Pulmonary artery endothelial cell (primary cell): ENCODE measurements at places on chromosomes 16 and 17.

DNA sequence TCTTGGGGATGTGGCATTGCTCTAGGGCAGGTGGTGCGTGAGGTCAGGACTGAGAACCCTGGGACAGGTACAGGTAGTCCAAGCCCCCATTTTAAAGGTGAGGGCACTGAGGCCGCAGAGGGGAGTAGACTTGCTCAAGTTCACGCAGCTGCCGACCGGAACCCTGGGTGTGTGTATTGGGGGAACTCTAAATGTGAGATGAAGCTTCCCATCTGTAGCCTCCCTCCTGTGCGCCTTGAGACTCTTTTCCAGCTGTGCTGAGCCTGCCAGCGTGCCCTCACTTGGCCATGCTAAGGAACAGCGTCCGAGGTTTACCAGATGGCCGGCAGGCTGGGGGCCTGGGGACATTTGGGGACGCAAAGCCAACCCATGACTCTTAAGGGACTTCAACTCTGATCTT is 79.0 kb upstream of the CDC42EP4 start:
- DNase-seq = no peak

- no peak for DNase-seq
These were observed 8.1 kb upstream of the ATXN7L3 start for GRCh38 chr17:44207743-44208142.

GRCh38 chr16:48101069-48101674 is 54.6 kb downstream of the ABCC12 start:
- DNase-seq = no peak

DNA sequence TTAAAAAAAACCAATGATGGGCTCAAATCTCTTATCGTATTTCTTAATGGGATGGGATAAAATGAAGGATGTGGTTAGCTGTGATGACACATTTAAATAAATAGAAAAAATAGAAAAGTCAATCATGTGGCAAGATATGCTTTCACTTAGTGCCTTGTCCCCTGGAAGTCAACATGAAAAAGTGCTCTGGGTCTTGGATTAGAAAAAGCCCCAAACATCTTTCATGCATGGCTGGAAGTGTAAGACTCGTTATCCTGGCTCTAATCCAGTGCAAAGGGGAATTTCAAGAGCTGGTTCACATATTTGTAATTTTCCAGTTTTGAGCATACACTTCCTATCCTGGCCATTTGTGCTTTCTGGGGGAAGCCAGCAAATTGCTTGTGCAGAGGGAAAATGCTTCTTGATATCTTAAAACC is 160.9 kb downstream of the MAP2K6 start:
- DNase-seq = peak; percentile 41

DNA sequence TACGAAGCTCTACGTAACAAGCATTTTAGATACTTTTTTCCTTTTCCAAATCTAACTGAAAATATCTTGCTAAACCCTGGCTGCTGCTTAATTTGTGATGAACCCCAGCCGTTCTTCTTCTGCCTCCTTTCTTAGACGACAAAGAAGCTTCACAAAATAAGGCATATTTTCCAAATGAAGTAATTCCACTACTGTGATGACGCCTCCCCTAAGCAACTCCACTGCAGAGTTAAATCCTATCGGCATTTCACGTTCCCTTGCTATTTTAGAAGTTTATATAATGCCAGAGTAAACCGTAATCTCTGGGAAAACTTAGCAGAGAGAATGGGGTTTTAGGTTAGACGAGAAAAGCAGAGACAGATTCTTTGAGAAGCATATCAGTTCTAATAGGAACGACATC is 683.1 kb upstream of the SALL1 start:
- no peak for DNase-seq

DNA sequence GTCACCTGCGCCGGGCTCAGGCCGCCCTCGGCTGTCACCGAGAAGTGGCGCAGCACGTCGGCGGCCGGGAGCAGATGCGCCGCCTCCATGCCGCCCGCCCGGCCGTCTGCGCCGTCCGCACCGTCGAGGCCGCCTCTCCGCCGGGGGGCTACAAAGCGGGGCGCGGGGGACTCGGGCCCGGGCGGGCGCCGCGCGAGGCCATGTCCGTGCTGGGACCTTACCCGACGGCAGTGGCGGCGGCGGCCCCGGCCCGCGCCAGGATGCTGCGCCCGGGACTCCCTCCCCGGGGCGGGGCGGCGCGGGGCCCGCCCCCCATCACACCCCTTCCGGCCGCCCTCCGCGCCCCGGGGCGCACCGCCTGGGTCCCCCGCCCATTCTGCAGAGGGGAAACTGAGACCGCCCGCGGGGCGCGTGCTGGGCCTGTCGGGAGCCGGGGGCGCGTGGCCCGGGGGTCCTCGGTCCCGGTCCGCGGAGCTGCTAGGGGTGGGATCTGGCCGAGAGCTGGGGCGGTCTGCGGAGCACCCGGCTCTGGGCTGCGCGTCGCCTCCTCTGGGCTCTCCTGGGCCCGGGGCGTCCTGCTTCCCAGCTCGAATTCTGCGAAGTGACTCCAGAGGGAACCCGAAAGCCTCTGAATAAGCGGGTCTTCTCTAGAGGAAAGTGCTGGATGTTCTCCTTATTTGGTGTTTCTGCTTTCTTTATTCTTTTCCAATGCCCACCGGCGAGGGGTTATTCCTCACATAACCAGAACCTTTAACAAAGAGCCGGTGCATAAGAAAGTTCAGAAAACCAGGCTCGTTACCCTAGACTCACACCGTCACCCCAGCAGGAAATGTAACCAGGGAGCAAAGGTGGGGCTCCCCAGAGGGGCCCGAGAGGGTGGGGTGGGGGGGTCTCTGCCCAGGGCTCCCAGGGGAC is at the start of gene ATP2A3:
ATP2A3 (minus strand) TSS at position 235 of the 915 bp plus-strand sequence; CDS start at position 89, 146 bp downstream.
- no peak for DNase-seq

DNA sequence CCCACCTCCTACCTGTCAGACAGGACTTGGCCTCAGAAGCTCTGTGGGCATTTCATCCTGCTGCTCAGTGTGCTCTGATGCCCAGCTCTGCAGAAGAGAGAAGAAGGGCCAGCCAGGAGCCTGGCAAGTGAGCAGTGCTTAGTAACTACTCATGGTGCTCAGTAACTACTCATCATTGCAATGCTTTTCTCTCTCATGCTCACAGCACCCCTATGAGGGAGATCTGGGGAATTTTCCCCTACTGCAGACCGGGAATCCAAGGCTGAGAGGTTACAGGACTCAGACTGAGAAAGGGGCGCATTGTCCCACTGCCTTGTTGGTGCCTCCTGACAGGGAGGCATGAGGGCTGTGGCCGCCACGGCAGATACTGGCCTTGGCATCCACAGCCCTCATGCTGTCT is 261.1 kb downstream of the C16orf95 start:
- DNase-seq = no peak

GRCh38 chr17:9824797-9825338 is 856 bp upstream of the GLP2R start:
- DNase-seq = no peak

GRCh38 chr16:12435730-12436129 is 368.0 kb downstream of the CPPED1 start:
- no peak for DNase-seq

GRCh38 chr16:2278956-2279800 is 11.3 kb upstream of the RNPS1 start:
- no peak for DNase-seq

GRCh38 chr16:81804134-81804610 is 25.1 kb downstream of the PLCG2 start:
- DNase-seq = no peak

GRCh38 chr17:42751628-42752027 is 6.8 kb upstream of the EZH1 start:
- DNase-seq = no peak

GRCh38 chr16:12411516-12411915 is 392.2 kb downstream of the CPPED1 start:
- DNase-seq = no peak

DNA sequence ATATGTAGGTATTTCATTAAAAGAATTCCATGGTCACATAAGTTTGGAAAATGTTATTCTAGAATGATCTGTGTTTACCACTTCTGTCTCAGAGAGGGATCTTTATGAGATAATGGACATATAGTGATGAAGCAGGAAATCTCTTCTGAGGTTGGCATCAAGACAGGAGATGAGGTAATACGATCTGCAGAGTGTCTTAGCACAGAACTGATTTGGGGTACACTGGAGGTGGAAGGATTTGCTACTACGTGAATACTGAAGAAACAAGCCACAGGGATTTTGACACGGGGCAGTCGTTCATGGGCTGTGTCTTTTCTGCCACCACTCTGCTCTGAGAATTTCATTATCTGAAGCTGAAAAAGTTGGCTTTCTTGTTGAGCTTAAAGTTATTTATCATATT is 5.5 kb downstream of the CBFB start:
- DNase-seq = no peak

- DNase-seq = no peak
These were observed 229.8 kb downstream of the KATNIP start for GRCh38 chr16:27779641-27780164.

- no peak for DNase-seq
These were observed at the start of gene MAZ for GRCh38 chr16:29806099-29806579. TSS of gene MAZ (plus strand) at chr16:29806529. CDS start at chr16:29806702, 173 bp downstream.

DNA sequence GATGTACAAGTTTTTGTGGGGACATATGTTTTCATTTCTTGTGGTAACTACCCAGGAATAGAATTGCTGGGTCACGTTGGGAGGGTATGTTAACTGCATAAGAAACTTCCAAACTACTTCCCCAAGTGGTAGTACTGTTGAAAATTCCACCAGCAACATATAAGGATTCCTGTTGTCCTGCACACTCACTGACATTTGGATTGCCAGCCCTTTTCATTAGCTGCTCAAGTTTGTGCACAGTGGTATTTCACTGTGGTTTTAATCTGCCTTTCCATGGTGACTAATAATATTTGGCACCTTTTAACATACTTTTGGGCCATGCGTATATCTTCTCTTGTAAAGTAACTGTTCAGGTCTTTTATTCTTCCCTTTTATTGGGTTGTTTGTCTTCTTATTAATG is 103.3 kb downstream of the GNAO1 start:
- DNase-seq = no peak

GRCh38 chr17:72409405-72410002 is 288.7 kb downstream of the SOX9 start:
- no peak for DNase-seq

GRCh38 chr17:74249590-74250270 is 24.3 kb upstream of the DNAI2 start:
- no peak for DNase-seq

DNA sequence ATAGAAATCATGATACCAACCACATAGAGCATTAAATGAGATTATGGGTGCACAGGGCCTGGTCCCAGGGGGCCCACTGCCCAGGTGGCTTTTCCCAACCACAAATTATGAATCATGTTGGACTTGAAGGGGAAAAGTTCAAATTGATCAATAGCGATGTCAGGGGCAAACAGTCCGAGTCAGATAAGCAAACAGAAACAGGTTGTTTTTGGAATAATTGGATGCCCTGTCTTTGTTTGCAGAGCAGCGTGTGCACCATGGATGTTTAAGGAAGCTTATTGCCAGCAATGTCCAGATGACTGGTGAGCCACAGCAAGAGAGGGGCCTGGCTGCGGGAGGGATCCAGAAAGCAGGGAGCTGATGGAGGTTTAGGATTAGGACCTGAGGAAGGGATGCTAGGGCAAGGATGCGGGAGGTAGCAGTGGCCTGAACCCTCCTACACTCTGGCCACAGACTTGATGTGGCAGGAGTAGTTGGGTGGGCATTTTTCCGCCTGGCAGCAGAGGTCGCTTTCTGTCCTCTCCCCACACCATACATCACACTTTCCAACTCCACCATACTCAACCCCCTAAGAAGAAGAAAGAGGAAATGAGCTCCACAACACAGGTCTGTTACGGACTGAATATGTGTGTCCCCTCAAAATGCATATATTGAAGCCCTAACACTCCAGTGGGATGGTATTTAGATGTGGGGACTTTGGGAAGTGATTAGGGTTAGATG is 266.4 kb upstream of the RPL38 start:
- DNase-seq = no peak

DNA sequence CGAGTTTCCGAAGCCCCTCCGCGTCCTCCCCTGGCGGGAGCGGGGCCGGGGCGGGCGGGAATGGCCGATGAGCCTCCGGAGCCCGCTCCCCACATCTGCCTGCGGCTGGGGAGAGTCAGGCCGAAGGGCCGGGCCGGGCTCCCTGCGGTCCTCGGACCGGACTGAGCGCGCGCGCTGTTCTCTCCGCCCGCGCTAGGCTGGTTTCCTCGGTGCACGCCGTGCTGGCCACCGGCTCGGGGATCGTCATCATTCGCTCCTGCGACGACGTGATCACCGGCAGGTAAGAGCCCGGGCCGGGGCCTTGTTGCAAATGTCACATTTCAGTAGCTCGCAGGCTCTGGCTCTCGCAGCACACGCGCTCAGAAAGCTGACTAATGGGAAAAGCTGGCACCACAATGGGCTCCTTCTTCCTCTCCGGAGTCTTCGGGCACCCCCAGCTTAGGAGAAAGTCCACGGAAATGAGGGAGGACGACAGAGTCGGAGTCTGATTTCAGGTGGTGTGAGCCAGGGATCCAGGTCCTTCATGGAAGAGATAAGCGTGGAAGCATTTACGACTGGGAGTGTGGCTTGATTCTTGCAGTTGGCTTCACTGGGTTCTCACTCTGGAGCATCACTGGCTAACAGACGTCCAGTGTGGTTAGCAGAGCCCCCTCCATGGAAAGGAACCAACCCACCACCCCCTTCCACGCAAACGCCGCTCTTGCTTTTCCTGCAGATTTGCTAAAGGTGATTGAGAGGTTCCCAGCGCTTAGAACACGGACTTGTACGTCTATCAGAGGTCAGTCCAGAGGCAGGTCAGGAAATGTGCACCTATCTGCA is 715 bp downstream of the TLCD3A start:
- no peak for DNase-seq

DNA sequence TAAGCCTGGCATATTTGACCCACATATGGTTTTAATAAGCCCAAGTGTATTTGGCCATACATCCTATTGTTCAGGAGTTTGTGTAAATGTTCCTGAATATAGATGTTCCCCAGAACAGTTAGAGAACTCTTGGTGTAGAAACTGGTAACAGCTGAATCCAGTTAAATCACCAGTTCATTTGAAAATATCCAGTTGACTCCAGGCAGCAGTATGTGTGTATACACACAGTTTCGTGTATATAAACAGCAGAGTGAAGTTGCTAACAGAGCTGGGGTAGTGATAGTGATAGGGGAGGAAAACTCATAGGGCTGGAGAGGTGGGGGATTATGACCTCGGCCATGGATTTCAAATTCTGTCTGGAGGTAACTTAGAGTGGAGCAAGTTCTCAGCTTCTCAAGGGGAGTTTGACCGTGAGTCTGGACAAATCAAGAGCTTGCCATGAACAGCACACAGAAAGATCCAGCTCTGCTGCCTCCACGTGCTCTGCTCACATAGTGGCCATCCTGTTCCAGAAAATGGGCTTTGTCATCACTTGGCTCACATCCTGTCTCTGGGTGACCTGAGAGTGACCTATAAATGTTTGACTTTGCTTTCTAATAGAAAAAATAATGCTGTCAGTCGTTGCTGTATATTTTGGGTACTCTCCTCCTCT is 30.6 kb upstream of the MMD start:
- DNase-seq = peak; percentile 20

GRCh38 chr16:25317732-25318316 is 60.2 kb upstream of the ZKSCAN2 start:
- DNase-seq = no peak

DNA sequence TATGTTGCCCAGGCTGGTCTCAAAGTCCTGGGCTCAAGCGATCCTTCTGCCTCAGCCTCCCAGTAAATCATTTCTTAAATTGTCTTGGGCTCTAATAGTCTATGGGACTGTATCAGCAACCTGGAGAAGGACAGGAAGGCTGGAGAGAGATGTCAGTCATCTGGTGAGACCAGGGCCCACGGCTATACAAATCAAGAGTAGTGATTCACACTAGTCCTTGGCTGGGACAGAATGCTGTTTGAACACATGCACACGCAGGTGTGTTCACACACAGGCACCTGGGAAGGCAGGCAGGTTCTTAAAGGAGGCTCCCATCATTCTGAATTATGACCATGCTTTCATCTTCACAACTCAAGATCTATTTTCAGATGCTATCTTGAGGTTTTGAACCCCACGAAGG is 14.1 kb downstream of the NQO1 start:
- no peak for DNase-seq
